ENCODE measurements at places on chromosomes 2 and 18.

DNA sequence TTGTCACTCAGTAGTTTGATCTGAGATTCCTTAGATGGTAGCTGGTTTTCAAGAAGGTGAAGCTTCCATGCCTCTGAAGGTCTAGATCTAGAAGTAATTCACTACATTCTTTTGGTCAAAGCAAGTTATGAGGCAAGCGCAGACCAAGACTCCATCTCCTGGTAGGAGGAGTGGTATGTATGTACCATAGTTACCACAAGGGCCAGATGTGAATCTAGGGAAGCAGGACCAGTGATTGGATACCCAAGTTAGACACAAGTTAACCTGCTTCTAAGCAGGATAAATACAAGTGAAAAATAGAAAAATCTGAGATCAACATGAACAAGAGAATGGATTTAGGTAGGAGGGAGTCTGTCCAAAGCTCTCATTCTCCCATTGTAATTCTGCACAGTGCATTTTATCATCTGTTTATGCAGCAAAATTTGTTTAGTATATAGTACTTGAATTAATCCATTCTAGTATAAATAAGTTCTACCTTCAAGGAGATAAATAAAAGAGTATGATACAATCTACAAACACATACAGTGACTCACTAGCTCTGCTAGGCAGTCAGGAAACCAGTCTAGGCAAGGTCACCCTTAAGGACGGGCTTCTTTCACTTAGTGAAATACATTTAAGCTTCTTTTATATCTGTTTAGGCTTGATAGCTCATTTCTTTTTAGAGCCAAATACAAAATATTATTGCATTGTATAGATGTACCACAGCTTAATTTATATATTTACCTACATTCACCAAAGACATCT lies 14.2 kb upstream of the DOCK10 start:
- DNase-seq: no peak

- DNase-seq: no peak
Measured at GRCh38 chr18:64322189-64322588, 173.3 kb upstream of the LINC00305 start.

- no peak for DNase-seq
Measured at GRCh38 chr2:102520801-102521200, 47.8 kb downstream of the SLC9A4 start.

DNA sequence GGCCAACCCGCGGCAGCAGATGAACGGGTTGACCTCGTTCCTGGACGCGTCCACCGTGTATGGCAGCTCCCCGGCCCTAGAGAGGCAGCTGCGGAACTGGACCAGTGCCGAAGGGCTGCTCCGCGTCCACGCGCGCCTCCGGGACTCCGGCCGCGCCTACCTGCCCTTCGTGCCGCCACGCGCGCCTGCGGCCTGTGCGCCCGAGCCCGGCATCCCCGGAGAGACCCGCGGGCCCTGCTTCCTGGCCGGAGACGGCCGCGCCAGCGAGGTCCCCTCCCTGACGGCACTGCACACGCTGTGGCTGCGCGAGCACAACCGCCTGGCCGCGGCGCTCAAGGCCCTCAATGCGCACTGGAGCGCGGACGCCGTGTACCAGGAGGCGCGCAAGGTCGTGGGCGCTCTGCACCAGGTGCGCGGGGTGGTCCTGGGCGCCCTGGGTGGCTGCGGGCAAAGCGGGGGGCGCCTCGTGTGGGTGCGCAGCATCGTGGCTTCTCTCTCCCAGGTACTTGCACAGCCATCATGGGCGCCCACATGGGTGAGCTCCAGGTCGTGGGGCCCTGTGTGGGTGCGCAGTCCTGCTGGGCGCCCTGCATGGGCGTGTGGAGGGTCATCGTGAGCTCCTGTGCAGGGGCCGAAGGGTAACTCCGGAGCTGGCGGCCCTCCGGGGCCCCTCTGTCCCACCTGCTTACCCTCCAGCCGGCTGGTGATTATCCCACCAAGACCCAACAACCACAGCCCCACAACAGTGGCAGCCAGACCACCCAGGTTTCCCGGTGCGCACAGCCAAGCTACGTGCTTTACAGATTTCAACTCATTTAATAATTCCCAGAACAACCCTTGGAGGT lies 64.2 kb downstream of the TPO start:
- no peak for DNase-seq

DNA sequence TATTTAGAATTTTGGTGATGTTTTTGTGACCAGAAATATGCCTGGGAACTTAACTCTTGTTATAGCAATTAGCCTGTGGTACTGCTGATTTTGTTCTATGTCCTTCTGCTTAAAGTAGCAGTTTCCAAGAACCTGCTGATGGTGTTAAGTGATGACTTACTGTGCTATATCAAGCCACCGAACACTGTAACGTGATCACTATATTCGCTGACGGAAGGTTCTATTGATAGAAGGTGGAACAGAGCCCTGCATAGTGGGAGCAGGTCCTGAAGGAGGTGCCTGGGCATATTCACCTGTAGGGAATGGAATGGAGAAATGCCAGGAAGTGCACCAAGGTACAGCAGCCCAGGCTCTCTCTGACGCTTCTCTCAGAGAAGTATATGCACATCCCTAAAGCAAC lies 76.8 kb downstream of the UXS1 start:
- peak; percentile 31 for DNase-seq

DNA sequence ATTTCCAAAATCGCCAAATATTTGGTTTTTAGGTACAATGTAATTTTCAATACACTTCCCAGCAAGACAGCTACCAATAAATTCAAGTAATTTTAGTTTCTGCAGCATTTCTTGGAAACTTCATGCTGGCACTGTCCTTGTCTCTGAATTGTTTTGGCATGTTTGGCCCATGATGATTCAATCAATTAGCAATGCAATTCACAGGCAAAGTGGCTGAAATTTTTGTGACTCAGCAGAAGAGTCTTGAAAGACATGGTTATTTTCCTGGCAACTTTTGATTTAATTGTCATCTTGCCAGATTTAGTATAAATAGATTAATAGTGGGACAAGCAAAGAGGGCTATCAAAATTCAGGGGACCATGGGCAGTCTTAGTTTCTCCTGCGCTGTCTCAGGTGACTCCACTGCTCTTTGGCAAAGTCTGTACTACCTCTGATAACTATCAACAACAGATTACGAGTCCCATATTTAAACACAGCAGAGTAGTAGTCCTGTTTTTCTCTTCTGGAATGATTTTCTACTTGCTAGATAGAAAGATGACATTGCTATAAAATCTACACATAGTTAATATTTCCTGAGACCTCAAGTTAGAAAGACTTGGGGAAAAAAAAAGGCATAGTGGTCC lies 88.9 kb upstream of the CYP26B1 start:
- DNase-seq: no peak

DNA sequence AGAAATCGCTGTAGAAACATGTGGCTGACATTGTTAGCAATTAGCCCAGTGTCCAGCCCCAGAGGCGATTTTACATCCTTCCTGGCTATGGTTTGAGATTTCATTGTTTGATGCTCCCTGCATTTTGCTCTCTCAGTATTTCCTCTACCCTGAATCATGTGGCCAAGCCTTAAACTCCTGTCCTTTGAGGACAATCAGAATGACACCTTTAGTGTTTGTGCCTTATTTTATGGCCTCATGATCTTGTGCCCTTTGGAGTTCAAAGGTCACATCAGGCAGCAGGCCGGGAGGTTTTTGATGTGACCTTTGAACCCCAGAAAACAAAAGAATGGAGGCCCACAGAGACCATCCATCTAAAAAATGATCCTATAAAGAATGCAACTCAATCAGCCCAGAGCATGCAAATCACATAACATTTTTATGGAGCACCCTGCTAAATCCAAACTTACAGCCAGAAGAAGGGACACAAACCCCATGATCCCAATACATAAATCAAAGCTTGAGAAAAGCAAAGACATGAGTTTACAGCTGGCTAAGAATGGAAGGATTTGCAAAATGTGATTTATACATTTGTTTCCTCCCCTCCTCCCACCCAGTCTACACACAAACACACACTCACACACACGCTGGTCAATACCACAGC lies 52.5 kb downstream of the FECH start:
- DNase-seq: no peak

- DNase-seq: no peak
Measured at GRCh38 chr2:39991298-39991697, 212.2 kb upstream of the THUMPD2 start.

GRCh38 chr18:62693659-62694058 lies 21.7 kb upstream of the PHLPP1 start:
- DNase-seq: no peak

DNA sequence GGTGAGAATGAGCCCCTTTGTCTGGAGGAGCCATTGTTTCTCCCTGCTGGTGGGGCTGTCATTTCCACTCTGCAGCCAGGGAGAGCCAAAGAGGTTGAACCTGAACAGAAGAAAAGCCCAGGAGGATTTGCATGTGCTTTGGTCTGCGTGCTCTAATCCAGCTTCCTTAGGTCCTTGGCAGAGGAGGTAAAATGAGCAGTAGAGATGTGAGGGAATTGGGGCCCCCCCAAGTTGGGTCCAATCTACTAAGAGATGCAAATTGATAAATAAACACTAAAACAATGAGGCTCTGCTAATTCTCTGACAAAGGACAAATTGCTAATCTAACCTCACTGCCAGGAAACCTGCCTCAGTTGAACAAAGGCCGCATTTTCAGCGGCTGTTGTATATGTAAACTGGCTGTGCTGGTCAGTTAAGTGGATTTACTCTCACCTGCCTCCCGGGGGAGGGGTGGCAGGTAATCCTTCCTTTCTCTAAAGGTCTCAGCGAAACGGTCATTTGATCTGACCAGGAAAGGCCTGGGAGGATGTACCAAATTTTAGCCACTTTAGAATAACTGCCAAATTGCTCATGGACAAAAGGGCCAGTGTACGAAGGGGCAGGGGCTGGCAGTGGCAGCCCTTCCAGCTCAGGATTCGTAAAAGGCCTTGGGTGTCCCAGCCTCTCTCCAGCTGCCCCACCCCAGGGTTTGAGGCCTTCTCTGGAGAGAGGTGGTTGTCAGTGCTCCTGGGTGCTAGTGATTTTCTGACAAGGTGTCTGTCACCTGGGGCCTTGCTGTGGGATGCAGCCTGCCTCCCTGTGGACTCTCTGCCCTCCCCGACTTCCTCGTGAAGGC lies 193.6 kb downstream of the MIB1 start:
- no peak for DNase-seq

DNA sequence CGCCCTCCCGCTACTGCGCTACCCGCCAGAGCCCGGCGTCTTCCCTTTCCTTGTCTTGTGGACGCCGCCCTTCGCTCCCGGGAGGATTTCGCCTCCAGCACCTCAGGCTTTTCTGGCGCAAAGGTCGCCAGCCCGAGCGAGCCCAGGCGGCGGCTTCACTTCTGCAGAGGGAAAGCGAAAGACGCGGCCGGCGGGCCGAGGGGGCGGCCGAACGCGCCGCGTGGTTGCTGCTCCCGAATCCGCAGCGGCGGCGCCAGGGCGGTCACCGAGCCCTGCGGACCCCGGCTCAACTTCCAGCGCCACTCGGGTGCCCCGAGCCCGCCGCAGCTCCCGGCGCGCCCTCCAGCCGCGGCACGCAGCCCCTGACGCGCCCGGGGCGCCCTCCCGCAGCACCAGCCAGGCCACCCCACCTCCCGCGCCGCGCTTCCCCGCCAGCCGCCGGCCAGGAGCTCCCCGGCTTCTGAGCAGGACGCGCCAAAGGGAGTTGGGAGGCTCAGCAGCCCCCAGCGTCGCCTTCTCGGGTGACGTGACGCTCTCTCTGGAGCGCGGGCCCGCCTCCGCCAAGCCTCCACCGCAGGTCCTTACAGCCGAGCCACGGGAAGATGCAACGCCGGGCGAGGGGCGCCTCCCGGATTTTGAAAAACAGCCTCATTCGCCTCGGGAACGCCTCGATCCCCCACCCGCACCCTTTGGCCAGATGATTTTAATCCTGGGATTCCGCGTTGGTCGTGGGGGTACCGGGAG lies 84.9 kb upstream of the EPB41L3 start:
- DNase-seq: peak; percentile 66

DNA sequence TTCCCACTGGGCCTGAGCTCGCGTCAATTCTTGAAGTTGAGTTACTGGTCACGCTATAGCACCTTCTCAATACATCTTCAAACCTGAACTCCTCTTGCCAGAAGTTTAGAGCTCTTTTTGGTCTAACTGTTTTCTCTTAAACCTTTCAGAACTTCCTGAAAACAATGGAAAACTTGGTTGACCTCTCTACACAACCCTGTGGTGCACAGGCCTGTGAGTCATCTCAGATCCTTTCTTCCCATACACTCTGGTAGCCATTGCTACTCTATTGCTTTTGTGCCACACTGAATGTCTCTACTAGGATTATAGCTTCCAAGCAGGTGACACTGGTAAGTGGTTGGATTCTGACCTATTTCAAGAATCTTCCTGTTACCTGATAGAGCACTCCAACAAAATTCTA lies 321.5 kb upstream of the FSIP2 start:
- no peak for DNase-seq

- no peak for DNase-seq
Measured at GRCh38 chr18:77065221-77065981, 67.2 kb downstream of the MBP start.
